Activated CD4-positive, alpha-beta T cell treated with anti-CD3 and anti-CD28 coated beads, Interleukin-2, amount 10 ng/mL, durations not matched to agents 24 days and 14 days (primary cell): ENCODE measurements at places on chromosomes 16 and 17. TPM values are rescaled to one million over a fixed set of nuclear protein-coding genes. Genes with fewer than 3 reads are reported as not detected.

The TP53TG3C gene
- not detected in 2 replicates for total RNA-seq

The KRT24 gene
- total RNA-seq, result not detected in 2 replicates

- DNase-seq, result no peak
Measured at GRCh38 chr16:89565256-89565505, 4.7 kb downstream of the RPL13 start.

DNA sequence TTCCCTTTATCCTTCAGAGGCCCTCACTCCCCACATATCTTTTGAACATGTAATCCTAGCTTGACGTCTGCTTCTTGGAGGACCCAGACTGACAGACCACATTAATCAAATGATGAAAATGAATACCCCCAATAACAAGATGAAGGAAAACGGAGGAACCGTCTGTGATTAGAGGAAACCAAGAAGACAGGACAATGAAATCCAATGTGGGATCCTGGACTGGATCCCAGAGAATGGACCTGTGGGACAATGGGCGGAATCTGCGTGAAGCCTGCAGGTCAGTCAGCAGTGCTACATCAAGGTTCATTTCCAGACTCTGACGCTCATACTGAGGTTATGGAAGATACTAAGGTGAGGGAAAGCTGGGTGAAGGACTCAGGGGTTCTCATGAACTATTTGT is 35.9 kb downstream of the MBTPS1 start:
- no peak for DNase-seq

GRCh38 chr17:63116967-63117830 is 151.2 kb downstream of the TANC2 start:
- no peak for DNase-seq

- DNase-seq, result peak; percentile 73
Measured at GRCh38 chr16:30923554-30924075, at the start of gene FBXL19. TSS of gene FBXL19 (plus strand) at chr16:30923572. CDS start at chr16:30925755, 2,183 bp downstream.

GRCh38 chr17:75748706-75749105 is 16.3 kb downstream of the GALK1 start:
- DNase-seq, result no peak
